ENCODE measurements at places on chromosomes 2 and 18.

DNA sequence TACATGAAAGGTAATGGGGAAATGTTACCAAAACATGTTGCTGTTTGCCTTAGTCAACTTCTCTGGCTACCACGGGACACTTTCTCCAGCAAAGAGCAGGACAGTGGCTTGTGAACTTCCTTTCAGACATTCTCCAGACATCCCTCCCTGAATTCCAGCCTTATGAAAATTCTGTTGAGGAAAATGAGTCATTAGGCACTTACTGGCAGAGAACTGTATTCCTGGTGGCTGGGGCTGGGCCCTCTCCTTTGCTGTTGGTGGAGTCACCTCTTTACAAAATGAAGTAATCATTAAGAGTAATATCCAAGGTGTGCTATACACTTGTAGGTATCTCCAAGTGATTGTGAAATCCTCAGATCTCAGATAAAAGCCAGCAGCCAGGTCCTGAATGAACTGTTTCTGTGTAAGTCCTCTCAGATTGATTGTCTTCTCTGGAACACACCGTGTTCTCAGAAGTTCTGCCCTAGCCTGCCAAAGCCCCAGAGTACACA, 1.3 kb upstream of the FAP start:
- no peak for DNase-seq

GRCh38 chr2:193566886-193567285, 1372.2 kb upstream of the TMEFF2 start:
- DNase-seq: no peak

GRCh38 chr2:190477661-190478454, 56.7 kb downstream of the NEMP2 start:
- DNase-seq: no peak

DNA sequence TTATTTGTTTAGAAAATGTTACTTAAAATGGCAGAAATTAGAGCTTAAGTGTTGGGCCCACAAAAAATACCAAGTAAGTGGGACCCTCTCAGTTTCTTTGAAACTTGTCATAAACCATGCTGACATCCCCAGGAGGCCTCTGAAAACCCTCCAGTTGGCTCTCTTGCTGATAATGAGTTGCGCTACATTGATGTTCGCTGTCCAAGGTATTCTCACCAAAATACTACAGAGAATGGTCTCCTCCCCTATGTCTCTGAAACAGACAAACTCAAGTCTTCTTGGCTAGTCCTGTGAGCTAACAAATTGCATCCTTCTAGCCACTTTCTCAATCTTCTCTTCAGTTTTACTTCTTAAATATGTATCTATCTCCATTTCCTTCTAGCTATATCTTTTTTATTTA, 669.4 kb downstream of the IRS1 start:
- no peak for DNase-seq

- no peak for DNase-seq
Observed at GRCh38 chr2:46230115-46230571, 67.1 kb upstream of the EPAS1 start.

- DNase-seq: no peak
Observed at GRCh38 chr18:46461993-46462392, 195.0 kb downstream of the LOXHD1 start.

DNA sequence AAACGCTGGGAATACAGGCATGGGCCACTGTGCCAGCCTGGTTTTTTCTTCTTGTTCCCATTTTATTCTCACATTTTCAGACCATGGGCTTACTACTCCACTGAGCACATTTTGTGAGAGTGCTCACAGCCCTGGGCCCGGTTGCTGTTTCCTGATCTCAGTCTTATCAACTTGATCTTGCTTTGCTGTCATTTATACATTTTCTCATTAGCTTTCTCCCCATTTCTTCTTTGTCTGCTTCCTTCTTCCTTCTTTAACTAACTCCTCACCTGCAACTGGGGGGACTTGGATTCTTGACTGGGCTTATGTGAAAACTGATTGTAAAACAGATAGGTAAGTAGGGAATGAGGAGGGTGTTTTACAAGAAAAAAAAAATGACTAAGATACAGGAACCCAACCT, 117.3 kb downstream of the PLB1 start:
- no peak for DNase-seq

DNA sequence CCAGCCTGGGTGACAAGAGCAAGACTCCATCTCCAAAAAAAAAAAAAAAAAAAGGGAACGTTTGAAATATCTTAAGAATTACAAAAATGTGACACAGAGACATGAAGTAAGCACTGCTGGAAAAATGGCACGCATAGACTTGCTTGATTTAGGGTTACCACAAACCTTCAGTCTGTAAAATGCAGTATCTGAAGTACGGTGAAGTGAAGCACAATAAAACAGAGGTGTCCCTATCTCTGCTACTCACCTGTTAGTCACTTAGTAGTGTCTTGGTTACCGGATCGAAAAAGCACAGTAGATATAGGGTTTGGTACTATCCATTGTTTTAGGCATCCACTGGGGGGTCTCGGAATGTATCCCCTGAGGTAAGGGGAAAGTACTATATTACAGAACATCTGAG, 11.6 kb upstream of the GREB1L start:
- no peak for DNase-seq

DNA sequence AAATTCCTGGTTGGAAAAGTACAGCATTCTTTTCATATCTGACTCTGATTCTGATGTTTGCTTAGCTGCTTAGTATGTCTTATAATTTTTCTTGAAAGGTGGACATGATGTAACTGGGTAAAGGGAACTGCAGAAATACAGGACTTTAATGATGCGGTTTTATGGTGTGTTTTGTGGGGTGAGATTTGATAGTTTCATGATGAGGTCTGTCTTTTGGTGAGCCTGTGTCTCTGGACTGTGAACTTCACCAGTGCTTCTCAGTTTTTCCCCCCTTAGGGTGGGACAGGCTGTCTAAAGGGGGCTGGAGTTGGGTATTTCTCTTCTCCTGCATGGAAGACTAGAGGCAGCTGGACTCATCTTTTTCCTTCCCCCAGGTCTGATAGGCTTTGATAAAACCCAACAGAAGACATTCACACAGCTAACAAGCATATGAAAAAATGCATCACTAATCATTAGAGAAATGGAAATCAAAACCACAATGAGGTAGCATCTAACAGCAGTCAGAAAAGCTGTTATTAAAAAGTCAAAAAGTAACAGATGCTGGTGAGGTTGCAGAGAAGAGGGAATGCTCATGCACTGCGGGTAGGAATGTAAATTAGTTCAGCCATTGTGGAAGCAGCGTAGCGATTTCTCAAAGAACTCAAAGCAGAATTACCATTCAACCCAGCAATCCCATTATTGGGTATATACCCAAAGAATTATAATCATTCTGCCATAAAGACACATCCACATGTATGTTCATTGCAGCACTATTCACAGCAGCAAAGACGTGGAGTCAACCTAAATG, 77.6 kb downstream of the EPC2 start:
- DNase-seq: no peak

GRCh38 chr2:216960671-216961268, 100.9 kb upstream of the TNP1 start:
- no peak for DNase-seq

DNA sequence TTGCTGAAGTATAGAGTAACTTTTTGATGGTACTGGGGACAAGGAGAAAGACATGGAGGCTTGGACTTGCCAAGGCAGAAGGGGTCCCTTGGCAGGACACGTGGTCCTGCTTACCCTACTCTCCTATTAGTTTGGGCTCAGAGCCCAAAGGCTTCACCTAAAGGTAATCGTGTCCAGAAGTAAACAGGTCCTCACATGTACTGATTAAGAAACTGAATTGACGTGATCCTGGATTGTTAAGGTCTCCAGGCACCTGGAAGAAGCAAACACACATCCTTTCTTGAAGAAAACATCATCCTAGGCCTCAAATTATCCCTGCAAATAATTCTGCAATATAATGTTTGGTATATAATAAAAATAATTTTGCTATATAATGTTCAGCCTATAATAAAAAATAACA, 50.0 kb downstream of the DTNB start:
- no peak for DNase-seq

DNA sequence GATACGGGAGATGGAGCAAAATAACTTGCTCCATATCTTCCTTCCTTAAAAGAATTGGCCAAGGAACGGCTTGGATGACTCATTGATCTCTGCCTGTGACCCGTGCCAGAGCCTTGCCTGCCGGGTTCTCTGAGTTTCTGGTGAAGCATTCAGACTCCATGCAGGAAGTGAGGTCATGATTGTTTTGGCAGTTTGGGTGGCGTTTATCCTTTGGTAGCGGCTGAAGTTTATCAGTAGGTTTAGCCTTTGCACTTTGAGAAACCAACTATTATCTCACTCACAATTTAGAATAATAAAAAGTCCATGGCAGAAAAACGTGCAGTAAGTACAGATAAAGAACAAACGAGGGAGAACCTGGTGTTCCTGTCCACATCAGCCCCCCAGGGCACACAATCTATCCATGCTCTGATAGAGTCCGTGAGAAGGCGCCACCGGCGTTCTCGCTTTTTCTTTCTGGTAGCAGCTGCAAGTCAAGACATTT, 15.0 kb upstream of the CTAGE1 start:
- DNase-seq: no peak

DNA sequence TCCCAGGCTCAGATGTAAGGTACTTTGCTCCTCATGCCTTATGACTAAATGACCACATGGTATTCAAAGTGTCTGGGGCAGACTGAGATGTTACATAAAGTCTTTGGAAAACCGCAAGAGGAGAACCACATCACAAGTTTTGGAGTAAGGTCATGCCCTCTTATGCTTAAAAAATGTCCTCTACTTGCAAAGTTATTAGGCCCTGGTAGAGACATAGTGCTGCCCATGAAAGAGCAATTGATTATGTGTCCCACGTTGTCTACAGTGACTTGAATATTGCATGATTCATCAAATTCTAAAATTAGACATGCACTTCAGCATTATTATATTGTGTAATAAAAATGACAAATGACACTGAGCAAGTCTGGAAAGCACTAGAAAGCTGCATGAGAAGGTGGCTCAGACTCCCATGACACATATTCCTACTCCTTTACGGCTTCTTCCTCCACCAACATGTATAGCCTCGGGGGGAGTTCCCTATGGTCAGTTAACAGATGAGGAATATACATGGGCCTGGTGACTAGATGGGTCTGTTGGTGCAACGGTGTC, 602.6 kb upstream of the VRK2 start:
- DNase-seq: no peak

DNA sequence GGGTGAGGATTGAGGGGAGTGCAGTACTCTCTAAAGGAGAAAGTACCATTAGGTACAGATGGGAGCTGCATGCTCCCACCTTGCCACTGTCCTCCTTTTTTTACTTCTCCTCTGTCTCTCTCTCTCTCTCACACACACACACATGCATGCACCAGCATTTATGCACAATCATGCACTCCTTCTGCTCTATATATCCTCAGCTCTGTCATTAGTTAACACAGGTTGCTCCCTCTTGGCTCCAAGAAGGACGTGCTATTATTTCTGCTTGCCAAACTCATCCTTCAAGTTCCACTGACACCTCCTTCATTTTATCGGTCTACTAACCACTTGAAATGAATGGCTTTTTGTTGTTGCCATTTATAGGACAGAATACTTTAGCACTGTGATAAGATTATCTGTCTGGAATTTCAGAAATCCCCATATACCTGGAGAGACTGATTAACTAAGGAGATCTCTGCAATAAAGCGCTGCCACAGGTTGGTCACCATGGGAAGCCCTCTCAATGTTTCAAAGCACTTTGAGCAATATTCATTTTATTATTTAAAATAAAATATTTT, 178.5 kb upstream of the TRIB2 start:
- DNase-seq: no peak

GRCh38 chr2:170943041-170943440, 14.0 kb downstream of the GORASP2 start:
- no peak for DNase-seq

- no peak for DNase-seq
Observed at GRCh38 chr2:109398366-109399015, 215.3 kb downstream of the SEPTIN10 start.

GRCh38 chr2:66237803-66238379, 197.0 kb upstream of the MEIS1 start:
- DNase-seq: no peak

DNA sequence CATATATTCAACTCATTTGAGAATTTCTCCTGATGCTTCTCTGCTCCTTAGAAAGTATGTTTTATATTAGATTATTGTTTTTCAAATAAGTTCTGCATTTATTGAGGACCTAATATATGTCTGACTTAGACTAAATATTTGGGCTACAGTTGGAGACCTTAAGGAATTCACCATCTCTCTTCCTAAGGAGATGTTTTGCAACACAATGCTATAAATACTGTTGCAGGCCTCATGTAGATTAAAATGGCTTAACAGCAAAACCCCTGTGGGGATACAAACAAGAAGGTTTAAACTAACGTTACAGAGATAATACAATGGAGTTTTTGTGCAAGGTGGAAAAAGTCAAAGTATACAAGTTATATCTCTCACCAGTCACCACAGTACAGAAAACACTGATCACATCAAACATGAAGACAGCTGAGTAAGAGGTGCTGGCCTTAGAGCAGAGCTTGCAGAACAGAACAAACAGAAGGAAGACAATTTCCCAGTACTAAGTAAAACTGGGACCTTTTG, 20.1 kb upstream of the BMPR2 start:
- no peak for DNase-seq

DNA sequence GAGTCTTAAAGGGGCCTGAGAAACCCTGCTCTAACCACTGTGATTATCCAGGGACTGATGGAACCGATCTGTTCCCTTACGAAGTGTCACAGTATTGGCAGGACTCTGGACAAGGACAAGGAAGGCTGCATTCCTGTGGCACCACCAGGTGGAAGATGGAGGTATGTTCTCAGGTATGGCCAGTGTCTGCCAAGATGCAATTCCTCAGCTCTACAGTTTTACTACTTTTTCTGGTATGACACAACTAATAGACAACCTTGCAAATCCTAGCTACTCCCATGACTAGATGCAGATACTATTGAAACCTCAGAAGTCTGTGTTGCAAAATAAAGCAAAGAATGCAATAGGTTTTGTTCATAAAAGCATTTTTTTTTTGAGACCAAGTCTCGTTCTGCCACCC, 14.6 kb downstream of the RAB31 start:
- DNase-seq: no peak

GRCh38 chr2:43537137-43537536, 58.7 kb downstream of the THADA start:
- DNase-seq: no peak

GRCh38 chr18:44693030-44693784, 12.5 kb downstream of the SETBP1 start:
- DNase-seq: no peak

- DNase-seq: peak; percentile 71
Observed at GRCh38 chr18:13539050-13539449, 187.3 kb downstream of the FAM210A start.

DNA sequence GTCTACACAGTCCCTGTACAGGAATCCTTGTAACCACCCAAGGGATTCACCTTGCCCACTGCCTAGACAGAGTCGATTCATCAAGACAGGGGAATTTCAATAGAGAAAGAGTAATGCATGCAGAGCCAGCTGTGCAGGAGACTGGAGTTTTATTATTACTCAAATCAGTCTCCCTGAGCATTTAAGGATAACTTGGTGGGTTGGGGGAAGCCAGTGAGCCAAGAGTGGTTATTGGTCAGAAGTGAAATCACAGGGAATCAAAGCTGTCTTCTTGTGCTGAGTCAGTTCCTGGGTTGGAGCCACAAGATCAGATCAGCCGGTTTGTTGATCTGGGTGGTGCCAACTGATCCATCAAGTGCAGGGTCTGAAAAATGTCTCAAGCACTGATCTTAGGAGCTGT, 17.8 kb upstream of the FAM98A start:
- DNase-seq: no peak

- no peak for DNase-seq
Observed at GRCh38 chr2:74902281-74902860, 56.1 kb upstream of the POLE4 start.
